NCI-H1436 treated with DMSO at 0.1 percent for 48 hours (cell line): ENCODE measurements at places on chromosomes 5 and 9.

DNA sequence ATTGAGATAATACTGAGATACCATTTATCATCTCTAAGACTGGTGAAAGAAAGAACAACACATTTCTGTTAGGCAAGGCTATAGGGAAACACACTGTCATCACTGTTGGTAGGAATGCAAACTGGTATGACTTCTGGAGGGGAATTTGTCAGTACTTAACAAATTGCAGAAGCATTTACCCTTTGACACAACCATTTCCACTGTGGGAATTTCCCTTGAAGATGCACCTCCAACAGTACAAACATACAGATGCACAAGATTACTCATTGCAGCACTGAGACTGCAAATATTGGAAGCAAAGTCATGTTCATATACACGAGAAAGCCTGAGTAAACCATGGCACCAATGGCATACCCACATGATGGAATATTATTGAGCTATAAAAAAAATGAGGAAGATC lies 17.6 kb downstream of the GM2A start:
- DNase-seq = no peak

GRCh38 chr5:8304341-8304740 lies 435.4 kb downstream of the MTRR start:
- no peak for DNase-seq

- DNase-seq = no peak
Measured at GRCh38 chr9:70979966-70980365, 141.5 kb downstream of the TRPM3 start.

GRCh38 chr5:80568251-80568650 lies 1.8 kb downstream of the ANKRD34B start:
- DNase-seq = no peak

DNA sequence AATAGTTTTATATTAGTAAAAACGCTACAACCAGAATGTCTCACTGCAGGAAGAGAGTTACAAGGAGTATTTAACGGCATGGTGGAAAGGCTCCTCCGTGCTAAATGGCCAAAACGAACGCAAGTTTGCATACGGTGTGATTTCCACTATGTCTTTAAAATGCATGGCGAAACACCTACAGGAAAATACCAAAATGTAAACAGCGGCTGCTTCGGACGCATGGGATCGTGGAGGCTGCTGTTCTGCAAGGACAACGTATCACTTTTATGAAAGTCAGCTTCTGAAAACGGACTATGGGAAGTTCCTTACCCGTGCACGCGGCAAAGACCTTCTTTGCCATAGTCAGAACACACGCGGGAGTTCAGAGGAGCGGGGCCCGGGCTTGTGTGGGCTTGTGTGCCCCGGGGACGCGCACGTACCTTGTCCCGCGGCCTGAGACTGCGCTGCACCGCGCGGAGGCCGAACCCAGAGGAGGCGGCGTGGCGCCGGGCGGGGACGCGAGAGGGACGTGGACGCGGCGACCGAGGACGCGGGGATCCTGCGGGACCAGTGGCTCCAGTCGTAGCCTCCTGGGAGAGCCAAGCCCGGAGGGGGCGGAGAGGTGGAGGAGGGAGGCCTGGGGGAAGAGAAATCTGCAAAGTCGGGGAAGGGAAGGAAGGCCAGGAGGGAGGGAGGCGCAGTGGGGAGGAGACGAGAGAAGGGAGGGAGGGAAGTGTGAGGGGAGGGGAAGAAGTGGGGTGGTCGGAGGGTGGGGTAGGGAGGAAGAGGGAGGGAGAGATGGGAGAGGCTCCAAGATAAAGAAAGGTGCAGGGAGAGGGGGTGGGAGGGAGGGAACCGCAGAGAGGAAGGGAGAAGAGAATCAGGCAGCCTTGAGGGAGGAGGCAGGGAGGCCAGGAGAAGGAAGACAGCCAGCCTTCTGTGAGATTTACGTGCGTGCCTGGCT lies at the start of gene CMBL:
TSS of gene CMBL (minus strand) at position 697 of the 943 bp plus-strand sequence. CDS start 17,140 bp downstream, outside the sequence.
- no peak for DNase-seq

DNA sequence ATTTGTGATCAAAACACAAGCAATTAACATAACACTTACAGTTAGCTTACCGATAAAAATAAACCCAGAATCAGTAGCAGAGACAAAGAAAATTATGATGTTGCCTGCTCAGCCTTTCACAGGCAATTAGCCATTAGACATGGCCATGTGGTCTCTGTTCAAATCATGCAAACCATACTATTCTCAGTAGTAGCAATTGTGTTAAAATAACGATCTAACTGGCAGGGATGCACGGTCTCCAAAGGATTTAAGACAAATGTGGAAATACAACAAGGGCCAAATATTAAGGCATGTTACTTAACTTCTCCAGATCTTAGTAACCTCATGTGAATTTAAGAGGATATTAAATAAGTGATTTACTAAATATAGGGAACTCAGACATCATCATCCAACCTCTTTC lies 59.5 kb downstream of the PTBP3 start:
- DNase-seq = no peak

DNA sequence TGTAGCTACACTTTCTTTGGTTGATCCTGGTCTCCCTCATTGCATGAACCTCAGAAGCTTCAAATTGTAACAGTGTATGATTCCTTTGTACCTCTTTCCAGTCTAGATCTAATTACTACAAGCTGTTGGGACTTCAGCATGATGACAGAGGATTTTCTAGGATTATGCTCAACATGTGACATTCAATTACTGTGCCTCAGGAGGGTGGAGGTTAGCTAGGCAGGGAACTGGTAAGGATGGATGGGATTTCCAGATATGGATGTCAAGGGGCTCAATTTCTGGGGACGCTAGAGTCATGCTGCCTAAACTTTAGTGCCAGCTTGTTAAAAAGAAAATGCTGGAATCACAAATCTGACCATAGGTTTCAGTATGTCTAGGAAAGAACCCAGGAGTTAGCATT lies 29.2 kb upstream of the GLRA1 start:
- no peak for DNase-seq

- DNase-seq = no peak
Measured at GRCh38 chr5:101385276-101385675, 482.2 kb upstream of the ST8SIA4 start.

GRCh38 chr5:163916376-163916775 lies 411.0 kb downstream of the MAT2B start:
- DNase-seq = no peak

GRCh38 chr5:151895660-151896030 lies 29.0 kb downstream of the GLRA1 start:
- no peak for DNase-seq

DNA sequence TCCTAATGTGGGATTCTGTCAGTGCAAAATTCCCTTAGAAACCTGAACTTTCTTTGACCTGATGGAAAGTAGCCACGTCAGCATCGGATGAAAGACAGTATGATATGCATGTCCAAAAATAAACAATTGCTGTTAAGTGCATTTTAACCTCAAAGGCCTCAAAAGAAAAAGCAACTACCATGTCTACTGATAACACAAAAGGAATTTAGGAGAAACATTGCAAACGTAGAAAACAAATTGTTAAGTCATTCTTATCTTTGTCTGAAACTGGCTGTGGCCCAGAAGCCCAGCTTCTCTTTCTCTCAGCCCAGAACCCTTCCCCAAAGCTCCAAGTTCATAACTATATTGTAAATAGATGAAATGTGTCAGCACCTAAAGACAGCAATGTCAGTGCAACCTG lies 11.1 kb upstream of the LHFPL2 start:
- DNase-seq = no peak

DNA sequence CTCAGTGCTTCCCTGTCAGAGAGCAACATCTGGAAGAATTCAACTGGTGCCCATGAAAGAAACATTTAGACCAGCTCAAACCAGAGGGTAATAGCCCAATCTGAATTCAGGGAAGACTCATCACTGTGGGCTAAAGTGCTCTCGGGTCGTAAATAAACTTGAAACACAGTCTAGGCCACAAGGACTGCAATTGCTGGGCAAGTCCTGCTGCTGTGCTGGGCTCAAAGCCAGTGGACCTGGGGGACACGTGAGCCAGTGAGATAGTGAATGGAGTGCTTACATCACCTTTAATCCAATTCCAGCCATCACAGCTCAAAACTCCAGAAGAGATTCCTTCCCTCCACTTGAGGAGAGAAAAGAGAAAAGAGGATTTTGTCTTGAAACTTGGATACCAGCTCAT lies 78.1 kb upstream of the DAP start:
- no peak for DNase-seq

DNA sequence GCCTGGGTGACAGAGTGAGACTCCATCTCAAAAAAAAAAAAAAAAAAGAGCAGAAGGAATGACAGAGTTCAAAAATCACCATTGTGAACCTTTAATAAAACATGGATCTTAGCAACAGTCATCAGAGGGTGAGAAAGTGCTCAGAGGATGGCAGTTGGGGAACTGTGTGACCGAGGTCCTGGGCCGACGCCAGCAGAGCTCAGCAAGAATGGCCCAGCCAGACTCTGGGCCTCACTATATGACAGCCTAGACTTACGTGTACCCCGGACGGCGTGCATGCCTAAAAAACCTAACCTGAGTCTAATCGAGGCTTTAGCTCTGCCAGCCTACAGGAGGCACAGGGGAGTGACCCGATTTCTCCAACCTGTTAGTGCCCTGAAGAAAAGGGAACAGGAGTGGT lies 64.3 kb downstream of the MVB12B start:
- DNase-seq = no peak

GRCh38 chr5:32780508-32780919 lies 69.4 kb downstream of the NPR3 start:
- no peak for DNase-seq

DNA sequence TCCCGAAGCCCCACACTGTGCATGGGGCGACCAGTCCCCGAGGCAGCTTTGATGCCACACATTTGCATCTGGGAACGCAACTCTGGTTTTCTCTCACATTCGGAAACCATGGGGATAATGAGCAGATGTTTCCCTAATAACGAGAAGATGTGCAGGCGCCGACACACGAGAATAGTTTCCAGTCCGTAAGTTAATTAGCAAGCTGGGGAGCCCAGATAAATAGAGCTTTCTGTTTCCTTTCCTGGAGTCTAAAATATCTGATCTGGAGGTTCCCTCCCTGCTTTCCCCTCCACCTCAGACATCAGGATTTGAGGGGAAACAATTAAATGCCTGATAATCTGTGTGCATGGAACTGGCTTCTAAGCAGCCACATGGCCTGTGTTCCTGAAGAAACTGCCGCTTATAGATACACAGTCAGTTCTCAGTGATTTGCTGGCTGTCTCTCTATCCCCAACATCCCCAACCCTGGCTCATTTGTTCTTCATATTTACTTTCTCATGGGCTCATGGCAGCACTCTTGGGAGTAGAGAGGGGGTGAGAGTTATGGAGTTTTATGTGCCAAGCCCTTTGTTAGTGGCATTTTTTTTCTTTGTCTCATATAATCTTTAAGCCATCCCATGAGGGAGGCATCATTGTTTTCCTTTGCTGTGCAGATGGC lies 62.8 kb downstream of the PDZD2 start:
- DNase-seq = no peak
